ENCODE measurements at places on chromosomes 7 and 10.

- no peak for DNase-seq
These were observed 35.8 kb upstream of the ZC3HAV1L start for GRCh38 chr7:139071680-139072079.

DNA sequence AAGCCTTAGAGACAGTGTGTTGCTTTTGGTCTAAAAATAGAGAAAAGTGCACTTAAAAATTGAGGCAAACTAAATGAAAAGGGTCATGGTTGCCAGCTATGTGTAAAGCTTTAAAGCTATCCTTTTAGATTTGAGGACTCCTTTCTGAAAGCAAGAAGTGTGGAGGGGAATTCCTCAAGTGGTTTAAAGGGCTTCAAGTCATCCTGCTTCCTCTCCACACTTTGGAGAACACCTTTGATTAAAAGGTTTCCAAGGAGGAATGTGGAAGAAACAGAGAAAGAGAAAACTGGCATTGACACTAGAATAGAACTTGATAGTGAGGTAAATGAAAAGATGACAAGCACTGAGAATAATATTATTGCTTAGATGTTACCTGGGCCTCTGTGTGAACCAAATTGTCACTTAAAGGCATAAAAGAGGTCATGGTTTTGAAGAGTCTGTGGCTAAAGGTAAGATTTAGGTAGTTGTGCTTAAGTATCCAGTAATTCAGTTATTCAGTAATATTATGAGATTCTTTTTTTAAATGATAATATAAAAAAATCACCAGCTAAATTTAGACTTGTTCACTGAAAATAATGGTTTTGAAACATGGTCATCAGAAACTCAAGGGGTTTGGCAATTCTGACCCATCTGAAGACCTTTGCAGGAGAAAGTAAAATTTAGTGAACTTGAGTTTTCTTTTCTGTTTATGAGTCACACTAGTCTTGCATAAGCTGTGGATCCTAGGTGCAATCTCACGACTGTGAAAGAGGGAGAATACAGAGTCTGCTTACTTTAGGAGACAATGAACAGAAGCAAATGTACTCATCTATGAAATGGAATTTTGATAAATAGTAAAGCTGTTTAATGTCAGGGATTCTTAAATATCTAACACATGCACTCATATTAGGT, 466.0 kb downstream of the KIF20B start:
- no peak for DNase-seq

DNA sequence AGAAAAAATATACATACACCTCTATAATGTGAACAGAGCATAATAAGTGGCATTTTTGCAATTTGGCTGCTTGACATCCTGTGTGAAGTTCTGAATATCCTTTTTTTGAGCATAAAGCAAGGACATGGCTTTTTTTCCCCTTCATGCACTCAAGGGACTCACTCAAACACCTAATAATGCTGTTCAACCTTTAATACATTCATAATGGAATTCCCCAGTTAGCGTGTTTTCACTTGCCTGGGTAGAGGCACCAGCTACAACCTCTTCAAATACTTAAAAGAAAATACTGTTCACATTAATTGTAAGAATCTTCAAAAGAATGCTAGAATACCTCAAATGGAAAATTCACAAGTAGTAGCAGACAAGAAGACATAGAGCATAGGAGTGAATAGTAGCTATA, 316.8 kb downstream of the PCDH15 start:
- no peak for DNase-seq

DNA sequence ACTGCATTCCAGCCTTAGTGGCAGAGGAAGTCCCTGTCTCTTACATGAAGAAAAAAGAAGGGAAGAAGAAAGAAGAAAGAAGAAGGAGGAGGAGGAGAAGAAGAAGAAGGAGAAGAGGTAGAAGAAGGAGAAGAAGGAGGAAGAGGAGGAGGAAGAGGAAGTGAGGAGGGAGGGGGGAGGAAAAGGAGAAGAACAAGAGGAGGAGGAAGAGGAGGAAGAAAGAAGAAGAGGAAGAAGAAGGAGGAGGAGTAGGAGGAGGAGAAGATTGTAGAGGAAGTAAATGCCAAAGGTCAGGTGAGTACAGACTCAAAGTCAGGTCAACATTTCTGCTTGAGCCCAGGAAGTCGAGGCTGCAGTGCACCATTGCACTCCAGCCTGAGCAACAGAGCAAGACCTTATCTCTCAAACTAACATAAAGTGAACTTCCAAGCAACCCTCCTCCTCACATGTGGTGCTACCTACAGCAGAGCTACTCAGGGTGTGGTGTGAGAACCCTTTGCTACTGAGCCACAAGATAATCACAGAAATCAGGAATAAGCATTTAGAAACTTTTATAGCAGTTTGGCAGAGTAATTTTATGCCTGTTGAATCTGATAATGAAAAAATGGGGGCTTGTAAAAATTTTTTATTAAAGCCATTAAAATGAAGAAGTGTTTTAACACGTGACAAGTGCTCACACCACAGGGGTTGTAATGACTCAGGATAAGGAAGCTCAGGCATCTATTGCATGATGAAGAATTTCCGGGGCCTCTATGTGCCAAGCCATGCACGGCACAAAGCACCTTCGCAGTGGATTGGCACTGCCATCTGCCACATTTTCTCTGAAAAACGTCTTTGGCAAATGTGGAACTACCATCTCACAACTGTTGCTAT, 224.9 kb upstream of the AUTS2 start:
- DNase-seq = no peak

GRCh38 chr10:98313598-98313997, 45.6 kb upstream of the LOXL4 start:
- no peak for DNase-seq

DNA sequence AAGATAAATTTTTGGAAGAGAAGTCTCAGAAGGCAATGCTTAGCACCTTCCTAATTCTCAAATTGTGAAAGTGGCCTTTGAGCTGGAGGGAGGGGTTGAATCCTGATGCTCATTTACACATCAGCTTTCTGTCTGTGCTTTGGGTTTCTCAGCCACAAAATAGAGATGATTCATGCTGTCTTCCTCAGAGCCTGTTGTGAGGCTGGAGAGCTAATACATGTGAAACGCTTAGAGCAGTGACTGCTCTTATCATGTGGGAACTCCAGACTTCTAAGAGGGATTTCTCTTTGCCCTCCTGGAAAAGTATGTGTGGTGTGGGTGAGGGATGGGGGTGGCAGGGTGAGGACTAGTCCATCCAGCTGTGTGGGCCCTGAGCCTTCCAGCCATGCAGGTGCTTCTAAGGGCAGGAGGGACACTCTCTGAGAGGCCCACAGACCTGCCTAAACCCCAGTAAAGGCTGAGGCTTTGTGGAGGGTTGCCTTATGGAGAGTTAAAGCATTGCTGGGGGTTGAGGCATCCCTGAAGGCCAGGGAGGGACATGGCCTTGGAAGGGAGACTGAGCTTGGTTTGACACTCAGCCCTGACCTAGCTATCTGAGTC, 4.8 kb upstream of the EVX1 start:
- DNase-seq = no peak
